Mucosa of gallbladder (tissue), 1 donor: ENCODE measurements at places on chromosomes 6 and 20. TPM values are rescaled to one million over a fixed set of nuclear protein-coding genes. Genes with fewer than 3 reads are reported as not detected.

The APCDD1L gene
- total RNA-seq = 1.1 TPM

The EYA4 gene
- total RNA-seq = 0.17 TPM

The ROS1 gene
- total RNA-seq = 0.12 TPM

The HLA-DMA gene
- total RNA-seq = 68.2 TPM

The RNF114 gene
- 78.8 TPM for total RNA-seq

The ADGRF5 gene
- 10.1 TPM for total RNA-seq

The RHAG gene
- 0.52 TPM for total RNA-seq

The TSPO2 gene
- 1.0 TPM for total RNA-seq

The DIDO1 gene
- total RNA-seq = 61.1 TPM

The SCGN gene
- 3.2 TPM for total RNA-seq

The NOTCH4 gene
- 14.9 TPM for total RNA-seq

The C20orf202 gene
- total RNA-seq = 0.66 TPM

The TULP1 gene
- total RNA-seq = not detected

The C20orf141 gene
- not detected for total RNA-seq

The FRK gene
- total RNA-seq = 24.3 TPM

The PDYN gene
- not detected for total RNA-seq

The B3GALT4 gene
- 25.4 TPM for total RNA-seq

The CST2 gene
- not detected for total RNA-seq

The OR14J1 gene
- 0.20 TPM for total RNA-seq

The ZSCAN9 gene
- 10.8 TPM for total RNA-seq

The TMC2 gene
- total RNA-seq = 0.12 TPM

The TRAPPC3L gene
- total RNA-seq = not detected

The FRS3 gene
- 6.3 TPM for total RNA-seq

The MCCD1 gene
- not detected for total RNA-seq

The TRIM38 gene
- total RNA-seq = 12.4 TPM

The GABRR2 gene
- total RNA-seq = 0.92 TPM

The CLPSL1 gene
- total RNA-seq = 0.49 TPM
